Thoracic aorta (tissue), 2 donors: ENCODE measurements at places on chromosomes 12 and 14. TPM values are rescaled to one million over a fixed set of nuclear protein-coding genes. Genes with fewer than 3 reads are reported as not detected.

Gene GPRC5A
- 123 TPM for total RNA-seq

Gene VSIG10
- total RNA-seq = 21.9 TPM

Gene SMCO2
- not detected for total RNA-seq

Gene GPR162
- 3.1 TPM for total RNA-seq

Gene ANKS1B
- 45.5 TPM for total RNA-seq

Gene ABCD4
- 47.7 TPM for total RNA-seq

Gene PMEL
- 0.99 TPM for total RNA-seq

Gene ACOT6
- not detected for total RNA-seq

Gene FAIM2
- total RNA-seq = 2.8 TPM

Gene MAGOHB
- 25.3 TPM for total RNA-seq

Gene CCDC38
- total RNA-seq = not detected

Gene PTHLH
- 5.6 TPM for total RNA-seq

Gene RPL10L
- total RNA-seq = not detected

Gene PPHLN1
- total RNA-seq = 95.8 TPM

Gene TAS2R50
- total RNA-seq = 7.1 TPM

Gene C12orf50
- not detected for total RNA-seq
